Activated naive CD4-positive, alpha-beta T cell (primary cell): ENCODE measurements at places on chromosomes 1 and 21.

DNA sequence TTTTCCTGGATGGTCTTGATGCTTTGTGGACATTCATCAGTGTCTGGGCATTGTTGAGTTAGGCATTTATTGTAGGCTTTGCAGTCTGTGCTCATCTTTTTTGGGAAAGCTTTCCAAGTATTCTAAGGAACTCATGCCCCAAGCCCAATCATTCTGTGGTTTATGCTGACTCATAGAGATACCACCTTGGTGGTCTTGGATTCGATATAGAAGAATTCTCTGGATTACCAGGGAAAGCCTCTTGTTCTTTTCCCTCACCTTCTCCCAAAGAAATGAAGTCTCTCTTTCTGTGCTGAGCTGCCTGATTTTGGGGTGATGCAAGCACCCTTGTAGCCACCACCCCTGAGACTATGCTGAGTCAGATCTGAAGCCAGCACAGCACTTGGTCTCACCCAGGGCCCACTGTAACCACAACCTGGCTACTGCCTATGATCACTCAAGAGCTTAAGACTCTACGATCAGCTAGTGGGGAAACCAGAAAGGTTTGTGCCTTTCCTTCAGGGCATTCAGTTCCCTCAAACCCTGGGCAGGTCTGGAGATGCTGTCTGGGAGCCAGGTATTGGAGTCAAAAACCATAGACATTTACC lies 422.6 kb downstream of the NUF2 start:
- no peak for DNase-seq

DNA sequence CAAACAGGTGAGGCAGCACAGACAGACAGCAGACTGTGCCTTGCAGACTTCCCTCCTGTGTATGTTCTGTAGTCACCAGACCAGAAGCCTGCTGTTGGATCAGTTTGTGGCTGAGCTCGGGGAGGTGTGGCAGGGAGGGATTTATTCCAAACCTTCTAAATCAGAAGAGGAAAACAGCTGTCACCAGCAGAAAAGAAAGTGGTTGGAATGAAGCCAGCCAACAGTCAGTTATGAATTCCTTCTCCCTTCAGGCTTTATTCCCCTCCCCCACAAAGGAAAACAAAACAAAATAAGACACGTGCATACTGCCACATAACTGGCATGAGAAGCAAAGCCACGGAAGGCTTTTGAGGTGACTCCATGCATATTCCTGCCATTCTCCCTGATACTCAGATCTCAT lies 19.0 kb upstream of the PIGV start:
- no peak for DNase-seq

DNA sequence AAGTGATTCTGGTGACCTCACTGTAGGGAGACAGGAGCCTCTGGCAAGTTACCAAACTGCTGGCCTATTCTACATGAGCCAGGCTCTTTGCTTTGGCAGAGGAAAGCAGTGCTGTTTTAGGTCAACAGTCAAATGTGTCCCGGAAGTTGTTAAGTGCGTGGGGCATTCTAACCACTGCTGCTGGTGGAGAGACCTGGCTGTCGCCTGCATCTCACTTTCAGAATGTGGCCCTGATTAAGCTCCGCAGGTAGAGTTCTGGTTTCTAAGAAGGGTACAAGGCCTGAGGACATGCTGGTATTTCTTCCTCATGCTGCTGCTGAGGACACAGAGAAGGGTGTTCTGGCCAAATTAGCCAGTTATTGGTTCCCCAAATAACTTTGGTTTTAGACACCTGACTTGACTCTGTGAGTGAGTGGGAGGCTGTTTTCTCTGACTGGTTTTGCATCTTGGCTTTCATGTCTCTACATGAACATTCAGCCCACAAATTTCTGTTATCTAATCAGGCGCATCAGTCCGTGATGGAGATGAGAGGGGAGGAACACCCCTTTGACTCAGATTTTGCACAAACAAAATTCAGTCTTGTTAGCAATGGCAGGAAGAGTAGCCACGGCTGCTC lies 120.8 kb downstream of the LMO4 start:
- no peak for DNase-seq

- DNase-seq, result no peak
These were observed 27.8 kb downstream of the FOXO6 start for GRCh38 chr1:41389009-41389408.

DNA sequence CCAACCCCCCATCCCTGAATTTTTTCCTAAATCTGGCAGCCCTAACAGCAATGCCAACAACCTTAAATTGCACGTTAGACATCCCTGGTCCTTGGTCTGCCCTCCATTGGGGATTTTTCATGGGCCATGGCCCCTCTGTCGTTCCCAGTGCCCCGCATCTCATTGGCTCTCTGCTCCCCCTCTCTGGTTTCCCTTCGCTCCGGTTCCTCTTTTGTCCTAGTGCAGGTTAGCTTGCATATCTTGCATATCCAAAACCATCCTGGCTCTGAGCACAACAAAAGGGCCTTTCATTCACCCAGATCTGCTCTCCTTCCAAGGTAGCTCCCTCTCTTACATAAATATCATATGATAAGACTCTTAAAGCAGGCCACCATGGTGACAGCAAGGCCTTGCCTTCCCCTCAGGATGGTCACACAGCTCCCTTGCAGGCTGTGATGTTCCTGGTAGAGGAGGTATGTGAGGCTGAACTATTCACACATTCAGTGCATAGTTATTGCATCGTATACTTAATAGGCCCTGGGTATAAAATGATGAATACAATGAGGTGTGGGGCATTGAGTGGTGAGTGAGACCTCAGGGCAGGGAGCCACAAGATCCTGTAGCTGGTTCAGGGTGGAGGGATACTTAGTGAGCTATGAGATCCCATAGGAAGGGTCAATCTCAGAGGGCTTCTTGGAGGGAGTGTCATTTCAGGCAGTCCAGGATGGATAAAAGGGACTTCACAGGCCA lies 45.2 kb downstream of the TENT5C start:
- DNase-seq, result no peak

DNA sequence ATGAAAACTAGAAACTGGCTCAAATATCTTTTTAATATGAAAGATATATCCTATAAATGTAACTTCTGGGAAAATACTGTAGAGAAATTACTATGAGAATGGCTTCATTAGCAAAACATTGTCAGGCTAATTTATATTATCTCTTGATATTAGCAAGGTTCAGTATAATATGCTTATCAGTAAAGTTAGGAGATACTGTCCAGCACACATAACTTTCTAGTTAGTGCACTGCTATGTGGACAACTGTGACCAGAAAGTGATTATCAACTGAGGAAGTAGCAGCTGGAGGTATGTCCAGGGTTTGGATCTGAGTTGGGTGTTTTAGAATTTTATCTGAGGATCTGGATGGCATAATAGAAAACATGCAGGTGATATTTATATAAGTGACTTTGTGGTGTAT lies 7.5 kb downstream of the LRRC8C start:
- DNase-seq, result no peak

DNA sequence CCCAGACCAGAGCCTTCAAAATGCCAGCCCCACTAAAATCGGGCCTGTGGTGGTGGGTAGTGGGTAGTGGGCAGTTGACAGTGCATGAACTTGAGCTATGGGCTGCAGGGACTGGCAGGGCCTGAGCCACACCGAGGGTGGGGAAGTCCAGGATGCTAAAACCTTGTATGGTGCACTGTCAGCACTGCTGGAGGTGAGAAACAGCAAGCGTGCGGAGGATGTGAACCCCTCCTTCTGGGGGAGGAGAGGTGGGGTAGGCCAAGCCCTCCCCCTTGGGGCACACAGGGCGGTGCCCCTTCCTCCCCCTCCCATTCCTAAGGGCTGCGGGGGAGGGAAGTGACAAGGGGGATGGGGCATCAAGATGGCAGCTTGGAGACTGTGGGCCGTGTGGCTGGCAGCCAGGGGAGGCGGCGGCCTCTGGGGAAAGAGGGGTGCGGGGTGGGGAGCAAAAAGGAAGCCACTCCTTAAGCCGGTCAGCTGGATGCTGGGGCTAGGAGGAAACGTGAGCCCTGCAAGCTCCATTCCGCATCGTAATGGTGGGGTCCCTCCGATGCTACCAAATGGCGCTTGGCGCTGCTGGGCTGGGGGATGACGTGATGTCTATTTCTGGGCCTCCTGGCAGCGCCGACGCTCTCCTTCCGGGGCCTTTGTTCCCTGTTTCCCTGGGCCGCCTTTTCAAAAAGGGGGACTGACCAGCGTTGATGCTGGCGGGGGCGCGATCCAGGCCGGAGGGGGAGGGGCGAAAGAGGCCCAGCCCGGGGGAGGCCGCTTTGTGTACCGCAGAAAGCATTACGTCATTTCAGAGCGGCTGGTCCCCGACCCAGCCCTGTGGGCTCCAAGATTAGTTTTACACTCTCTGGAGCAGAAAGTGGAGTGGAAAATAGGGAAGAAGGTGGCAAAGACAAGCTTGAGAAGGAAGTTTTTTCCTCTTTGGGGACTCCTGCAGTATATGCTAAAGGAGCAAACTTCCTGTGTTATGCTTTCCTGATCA lies 809 bp downstream of the SYT11 start:
- DNase-seq, result no peak

GRCh38 chr1:179803918-179804317 lies 60.8 kb downstream of the FAM163A start:
- no peak for DNase-seq

- no peak for DNase-seq
These were observed 922.8 kb upstream of the ADGRL4 start for GRCh38 chr1:79929356-79929755.

DNA sequence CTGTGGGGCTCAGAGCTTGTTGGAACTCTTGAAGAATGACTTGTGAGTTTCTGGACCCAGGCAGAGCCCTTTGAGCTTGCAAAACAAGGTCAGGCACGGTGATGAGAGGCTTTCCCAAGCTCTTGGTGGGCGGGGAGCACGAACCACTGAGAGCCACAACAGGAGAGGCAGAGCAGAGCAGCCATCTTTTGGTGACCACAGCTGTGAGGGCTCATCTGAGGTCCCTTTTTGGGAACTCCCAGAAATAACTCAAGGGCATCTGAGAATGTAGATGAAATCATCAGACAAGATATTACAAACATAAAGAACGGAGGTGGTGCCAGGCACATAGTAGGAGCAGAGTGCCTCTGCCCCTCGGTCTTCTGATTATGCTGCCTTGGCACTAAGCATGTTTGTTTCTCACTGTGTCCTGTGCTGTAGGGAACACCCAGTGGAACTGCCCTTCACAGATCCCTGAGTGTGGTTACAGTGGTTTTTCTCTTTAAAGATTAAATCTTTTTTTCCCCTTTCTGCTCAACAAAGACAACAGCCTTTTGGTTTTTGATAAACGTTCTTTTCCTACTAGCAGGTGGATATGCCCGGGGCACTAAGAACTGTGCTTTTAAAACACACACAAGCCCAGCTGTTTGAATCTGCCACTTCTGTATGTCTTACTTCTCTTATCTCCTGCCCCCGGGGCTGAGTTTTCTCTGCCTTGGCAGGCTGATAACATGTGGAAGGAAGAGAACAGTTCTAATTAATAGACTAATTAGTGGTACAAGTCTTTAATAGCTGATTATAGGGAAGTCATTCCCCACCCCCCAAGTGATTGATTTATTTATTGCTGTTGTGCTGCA lies 37.7 kb downstream of the CD34 start:
- DNase-seq, result no peak

DNA sequence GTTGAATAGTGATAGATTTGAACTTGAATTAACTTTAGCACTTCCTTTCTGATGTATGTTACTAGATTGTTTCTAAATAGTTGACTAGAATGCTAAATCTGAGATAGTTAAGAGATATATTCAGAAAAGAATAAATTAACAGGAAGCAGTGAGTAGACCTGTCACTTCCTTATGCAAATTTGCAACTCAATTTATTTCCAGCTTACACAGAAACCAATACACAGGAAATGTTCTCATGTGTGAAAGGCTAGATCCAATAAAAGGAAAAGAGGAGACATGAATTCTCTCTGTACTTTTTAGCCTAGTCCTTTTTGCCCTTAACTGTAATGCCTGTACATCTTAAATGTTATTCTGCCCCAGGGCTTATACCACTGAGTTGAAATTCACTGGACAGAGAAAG lies 522.3 kb downstream of the COL11A1 start:
- no peak for DNase-seq

- DNase-seq, result no peak
These were observed at the start of gene HJV for GRCh38 chr1:146021622-146022402. Gene HJV (minus strand): TSS chr1:146021735. CDS start chr1:146020231, 1,504 bp downstream.
